ENCODE measurements at places on chromosomes 16 and 17.

DNA sequence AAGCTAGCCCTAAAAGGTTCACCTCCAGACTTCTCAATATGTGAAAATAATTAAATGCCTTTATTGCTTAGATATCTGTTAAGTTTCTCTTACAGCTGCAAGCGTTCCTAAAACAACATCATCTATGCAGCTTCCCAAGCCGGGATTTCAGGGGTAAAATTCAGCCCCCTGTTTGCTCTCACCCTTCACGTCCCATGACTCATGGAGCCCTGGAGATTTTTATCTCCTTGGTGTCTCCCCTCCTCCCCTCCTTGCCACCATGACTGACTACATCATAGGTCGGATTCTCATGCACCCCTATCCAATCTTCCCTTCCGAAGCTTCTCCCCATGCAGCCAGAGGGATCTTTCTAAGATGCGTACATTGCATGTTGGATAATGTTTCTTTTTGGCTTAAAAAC lies 21.0 kb upstream of the CACNG4 start:
- no peak for DNase-seq

DNA sequence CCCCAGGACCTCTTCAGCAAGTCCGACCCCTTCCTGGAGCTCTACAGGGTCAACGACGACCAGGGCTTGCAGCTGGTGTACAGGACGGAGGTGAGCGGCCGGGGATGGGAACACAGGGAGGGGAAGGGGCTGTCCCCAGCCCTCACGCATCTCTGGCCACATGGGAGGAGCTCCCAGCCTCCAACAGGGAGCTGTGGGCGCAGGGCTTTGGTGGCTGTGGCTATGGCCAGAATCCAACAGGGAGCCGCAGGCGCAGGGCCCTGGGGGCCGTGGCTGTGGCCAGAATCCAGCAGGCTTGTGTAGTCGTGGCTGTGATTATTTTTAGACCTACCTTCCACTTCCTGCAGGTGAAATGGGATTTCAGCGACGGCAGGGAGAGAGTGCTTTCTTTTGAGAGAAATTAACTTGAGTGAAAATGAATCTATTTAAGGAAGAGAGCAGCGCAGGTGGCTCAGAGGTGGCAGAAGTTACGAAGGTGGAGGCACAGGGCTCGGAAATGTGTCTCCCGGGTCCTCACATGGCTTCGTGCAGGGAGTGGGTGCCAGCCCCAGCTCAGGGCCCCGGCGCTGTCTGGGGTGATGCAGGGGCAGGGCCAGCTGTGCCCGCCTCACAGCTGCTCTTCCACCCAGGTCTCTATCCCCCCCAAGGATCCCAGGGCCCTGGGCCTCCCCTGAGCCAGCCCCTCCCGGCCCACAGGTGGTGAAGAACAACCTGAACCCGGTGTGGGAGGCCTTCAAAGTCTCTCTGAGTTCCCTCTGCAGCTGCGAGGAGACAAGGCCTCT lies 9.4 kb downstream of the CPNE7 start:
- no peak for DNase-seq

GRCh38 chr17:499951-500461 lies 147.4 kb upstream of the RPH3AL start:
- DNase-seq, result no peak

- DNase-seq, result no peak
These were observed 13.6 kb upstream of the NKD1 start for GRCh38 chr16:50534556-50534955.

DNA sequence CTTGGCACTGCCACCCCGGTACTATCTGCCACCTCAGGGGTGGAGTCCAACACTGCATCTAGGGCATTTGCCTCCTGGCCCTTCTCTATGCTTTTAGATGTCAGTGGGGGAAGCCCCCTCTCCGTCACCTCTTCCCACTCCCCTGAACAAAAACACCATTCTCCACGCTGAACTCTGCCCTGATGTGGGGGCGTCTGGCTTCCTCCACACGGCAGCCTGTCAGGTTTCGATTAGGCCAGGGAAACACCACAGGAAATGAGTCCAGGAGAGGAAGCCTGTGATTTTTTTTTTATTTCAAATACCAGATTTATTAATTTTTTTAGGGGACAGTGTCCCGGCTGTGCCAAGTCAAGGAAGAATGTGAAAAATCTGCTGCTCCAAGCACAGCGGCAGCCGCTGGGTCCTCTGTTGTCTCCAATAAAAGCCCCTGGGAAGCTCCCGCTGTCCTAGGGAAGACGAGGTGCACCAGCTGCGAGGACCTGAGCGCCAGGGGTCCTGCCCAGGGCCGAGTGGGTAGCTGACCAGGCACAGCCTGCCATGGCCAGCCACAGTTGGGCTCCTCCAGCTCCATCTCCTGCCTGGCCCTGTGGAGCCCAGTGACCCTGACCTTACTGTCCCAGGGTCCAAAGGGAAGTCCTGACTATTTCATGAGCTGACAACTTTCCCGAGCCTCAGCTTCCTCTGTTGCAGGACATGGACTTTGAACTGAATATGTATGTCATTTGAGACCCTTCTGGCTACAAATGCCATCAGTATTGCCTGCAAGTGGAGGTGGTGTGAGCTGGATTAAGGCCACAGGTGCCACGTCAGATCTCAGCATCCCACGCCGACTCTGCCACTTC lies 336.7 kb downstream of the FOXL1 start:
- DNase-seq, result no peak

- DNase-seq, result no peak
These were observed 351.2 kb downstream of the SEC14L1 start for GRCh38 chr17:77491921-77492445.

DNA sequence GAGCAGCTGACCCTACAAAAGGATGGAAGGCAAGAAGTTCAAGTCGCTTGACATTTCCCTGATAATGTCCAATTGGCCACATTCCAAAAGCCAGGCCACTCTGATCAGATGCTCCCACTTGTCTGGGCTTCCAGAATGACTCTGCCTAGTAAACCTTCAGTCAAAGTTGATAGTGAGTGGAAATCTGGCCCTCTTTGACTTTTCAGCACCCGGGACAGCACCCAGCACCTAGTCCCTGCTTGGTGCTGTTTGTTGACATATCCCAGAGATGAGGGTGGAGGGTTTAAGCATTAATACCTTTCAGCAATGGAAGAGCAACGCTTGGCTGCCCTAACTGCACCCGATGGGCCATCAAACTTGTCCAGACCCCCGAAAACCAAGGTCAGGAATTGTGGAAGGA lies 131.3 kb downstream of the AIPL1 start:
- DNase-seq, result no peak

DNA sequence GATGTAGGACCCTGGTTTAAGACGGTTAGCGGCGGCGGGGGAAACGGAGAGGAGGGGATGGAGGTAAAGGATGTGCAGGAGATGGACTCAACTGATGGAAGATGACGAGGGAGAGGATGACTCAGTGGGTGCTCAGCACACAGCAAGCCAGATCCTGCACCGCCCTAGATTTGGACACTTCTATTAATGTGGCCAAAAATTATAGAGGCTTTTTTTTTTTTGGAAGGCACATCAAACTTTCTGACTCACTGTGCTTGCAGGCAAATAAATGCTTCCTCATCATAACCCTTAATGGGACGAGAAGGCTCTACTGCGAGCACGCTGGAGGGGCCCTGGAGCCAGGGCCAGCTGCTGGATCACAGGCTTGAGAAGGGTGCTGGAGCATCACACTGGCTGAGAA lies 36.0 kb downstream of the RTN4RL1 start:
- DNase-seq, result no peak

DNA sequence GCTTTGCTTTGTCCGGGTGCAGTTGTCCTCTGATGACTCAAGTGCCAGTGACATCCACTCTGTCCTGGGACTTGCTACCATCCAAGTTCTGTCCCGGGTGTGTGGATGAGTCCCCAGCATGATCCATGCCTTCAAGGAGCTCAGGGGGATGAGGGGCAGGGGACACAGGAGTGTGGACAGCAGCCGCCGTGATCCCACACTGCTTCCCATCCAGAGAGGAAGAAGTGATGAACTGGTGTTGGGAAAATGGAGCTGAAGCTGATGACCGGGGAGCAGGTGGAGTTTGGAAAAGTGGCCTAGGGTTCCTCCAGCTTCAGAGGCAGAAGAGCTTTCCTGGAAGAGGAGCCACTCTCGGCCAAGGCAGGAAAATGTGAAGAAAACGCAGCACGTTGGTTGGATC lies 249.6 kb upstream of the TNRC6C start:
- no peak for DNase-seq

DNA sequence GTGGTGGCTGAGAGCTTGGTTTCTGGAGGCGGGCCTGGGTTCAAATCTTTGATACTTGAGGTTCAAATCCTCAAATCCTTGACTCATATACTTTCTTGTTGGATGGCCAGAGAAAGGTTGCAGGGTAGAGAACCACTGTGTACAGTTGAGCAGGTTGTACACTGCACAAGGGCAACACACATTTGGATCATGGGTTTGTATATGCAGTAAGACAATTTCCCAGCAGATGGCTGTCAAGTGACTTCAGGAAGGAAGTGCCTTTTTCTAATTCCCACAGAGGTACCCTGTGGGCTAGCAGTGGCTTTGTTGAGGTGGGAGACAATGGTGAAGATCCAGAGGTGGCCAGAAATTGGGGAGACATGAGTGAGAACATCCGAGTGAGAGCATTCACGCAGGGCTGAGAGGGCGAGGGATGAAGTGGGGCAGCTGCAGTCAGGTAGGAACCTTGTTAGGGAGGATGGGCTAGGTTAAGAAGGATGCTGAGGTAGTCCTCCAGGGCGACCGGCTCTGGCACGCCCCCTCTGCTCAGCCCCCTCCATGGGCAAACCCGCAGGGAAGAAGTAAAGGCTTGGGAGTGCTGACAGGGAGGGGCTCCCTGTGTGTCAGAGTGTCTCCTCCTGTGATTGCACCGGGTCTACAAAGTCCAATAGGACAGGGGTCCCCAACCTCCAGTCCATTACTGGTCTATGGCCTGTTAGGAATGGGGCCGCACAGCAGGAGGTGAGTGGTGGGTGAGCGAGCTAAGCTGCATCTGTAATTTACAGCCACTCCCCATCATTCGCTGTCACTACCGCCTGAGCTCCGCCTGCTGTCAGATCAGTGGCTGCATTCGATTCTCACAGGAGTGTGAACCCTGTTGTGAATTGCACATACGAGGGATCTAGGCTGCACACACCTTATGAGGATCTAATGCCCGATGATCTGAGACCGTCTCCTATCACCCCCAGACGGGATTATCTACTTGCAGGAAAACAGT lies 2.7 kb downstream of the C16orf89 start:
- no peak for DNase-seq

- DNase-seq, result no peak
These were observed 1.9 kb downstream of the PHF23 start for GRCh38 chr17:7237266-7237760.

DNA sequence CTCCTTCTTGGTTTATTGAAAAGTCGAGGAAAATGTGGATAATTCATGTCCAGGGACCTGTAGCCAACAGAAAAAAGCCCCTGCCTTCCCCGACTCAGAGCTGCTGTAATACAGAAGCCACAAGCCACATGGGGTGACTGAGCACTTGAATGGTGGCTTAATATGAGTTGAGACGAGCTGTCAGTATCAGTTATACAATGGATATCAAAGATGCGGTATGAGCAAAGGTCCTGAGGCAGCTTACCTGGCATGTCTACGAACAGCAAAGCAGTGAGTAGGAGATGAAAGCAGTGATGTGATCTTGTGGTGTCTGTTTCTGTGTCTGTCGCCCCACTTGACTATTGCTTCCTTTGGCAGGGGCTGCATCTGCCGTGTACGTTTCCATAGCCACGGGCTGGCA lies 12.2 kb upstream of the RMI2 start:
- DNase-seq, result no peak

- no peak for DNase-seq
These were observed 113.4 kb downstream of the ENGASE start for GRCh38 chr17:79188048-79188447.
